Trophoblast cell (in vitro differentiated cells and primary cell): ENCODE measurements at places on chromosomes 5 and 9.

DNA sequence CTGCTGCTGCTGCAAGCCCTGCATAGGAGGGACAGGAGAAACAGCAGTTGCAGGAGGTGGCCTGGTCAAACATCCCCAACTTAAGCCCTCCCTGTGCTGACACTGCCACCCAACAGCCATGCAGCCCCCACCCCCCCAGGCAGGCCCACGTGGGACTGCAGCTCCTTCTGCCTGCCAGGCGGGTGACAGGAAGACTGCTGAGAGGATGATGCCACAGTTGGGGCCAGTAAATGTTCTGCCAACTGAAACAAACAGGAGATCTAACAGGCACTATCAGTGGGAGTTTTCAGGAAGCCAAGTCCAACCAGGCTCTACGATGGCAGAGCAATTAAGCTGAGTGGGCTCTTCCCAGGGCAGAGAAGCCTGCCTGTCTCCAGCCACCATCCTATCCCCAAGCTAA is 31.1 kb downstream of the DIRAS2 start:
- no peak for DNase-seq

- no peak for DNase-seq
These were observed 236.4 kb upstream of the DAB2 start for GRCh38 chr5:39661026-39661779.

- DNase-seq: no peak
These were observed 96.6 kb downstream of the PJA2 start for GRCh38 chr5:109313127-109313526.

- DNase-seq: no peak
These were observed 38.3 kb upstream of the KCNV2 start for GRCh38 chr9:2679011-2679410.

GRCh38 chr9:129836311-129837007 is 1.2 kb downstream of the USP20 start:
- no peak for DNase-seq

- no peak for DNase-seq
These were observed 233.2 kb upstream of the RFX3 start for GRCh38 chr9:3758816-3759576.

- DNase-seq: no peak
These were observed 243.3 kb upstream of the ANKRD55 start for GRCh38 chr5:56476487-56476856.

DNA sequence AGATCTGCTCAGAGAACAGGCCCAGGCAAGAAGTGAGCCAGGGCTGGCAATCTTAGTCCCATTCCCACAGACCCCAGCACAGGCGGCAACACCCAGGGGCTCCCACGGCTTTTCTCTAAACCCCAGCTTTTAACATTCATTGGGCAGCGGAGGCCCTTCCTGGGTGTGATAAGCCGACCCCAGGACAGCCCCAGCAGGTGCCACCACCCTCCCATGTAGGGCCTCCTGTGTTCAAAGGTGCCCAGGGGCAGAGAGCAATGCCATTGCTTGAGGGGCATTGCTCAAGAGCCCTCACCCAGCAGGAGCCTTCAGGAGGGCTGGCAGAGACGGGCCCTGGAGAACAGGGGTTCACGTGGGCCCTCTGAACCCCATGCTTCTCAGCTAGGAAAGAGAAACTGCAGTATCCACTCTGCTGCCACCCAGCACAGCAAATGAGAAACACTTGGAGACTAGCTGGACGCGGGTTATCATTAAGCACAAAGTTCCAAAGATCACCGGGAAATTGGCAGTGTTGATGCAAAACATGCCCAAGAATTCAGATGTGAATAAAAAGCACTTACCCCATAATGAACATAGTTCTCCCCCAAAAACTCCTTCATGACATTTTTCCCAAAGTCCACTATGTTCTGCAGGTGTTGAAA is 13.9 kb downstream of the IPPK start:
- no peak for DNase-seq

- DNase-seq: no peak
These were observed 19.4 kb downstream of the UBE2QL1 start for GRCh38 chr5:6468104-6468503.

- DNase-seq: no peak
These were observed 9.3 kb downstream of the NINJ1 start for GRCh38 chr9:93124793-93125192.

DNA sequence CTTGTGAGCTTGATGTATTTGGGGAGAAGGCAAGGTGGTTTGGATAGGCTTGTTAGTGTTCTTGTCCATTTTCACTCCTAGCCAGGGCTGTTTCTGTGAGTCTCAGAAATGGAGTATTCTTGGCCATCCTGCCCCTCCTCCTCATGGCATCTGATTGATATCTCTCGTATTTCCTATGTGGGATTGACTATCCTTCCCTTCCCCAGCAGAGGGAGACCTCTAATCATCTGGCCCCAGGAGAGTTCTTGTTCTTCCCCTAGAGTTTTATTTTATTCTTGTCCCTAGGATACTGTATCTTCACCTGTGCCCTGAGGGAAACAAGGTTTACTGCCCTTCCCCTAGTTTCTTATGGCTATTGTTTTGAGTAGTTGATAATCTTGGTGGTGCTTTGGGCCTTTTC is 114.4 kb downstream of the VPS13A start:
- DNase-seq: peak; percentile 43

DNA sequence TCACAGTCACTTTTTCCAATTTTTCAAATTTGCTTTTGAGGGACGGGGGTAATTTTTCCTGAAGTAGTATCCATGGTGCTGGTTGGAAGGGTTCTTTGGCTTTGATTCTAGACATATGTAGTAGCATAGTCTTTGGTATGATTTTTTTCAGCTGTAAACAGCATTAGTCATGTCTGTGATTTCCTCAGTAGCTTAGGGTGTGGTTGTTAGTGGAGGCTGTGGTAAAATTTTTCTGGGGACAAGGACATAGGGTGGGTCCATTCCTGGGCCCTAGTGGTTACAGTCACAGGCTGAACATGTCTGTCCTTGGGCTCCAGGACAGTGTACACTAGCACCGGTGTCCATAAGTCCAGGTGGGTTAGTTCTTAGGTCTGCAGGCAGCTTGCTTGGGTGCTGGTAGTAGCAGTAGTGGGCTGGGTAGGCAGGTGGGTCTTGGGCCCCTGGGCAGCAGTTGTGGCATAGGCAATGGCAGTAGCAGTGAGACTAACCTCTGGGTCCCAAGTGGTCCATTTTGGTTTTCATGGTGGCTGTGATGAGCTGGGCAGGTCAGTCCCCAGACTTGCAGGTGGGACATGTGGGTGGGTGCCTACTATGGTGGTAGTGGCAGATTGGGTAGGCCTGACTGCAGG is 100.0 kb upstream of the CXCL14 start:
- no peak for DNase-seq

GRCh38 chr5:177449140-177450061 is 2.8 kb downstream of the PRR7 start:
- no peak for DNase-seq

- no peak for DNase-seq
These were observed at the start of gene ADAMTSL1 for GRCh38 chr9:18473652-18474279. Gene ADAMTSL1 (plus strand): TSS chr9:18474153. CDS start chr9:18474233, 80 bp downstream.

GRCh38 chr9:18638371-18639249 is 164.7 kb downstream of the ADAMTSL1 start:
- DNase-seq: peak; percentile 38
